ENCODE measurements at places on chromosomes 16 and 17.

DNA sequence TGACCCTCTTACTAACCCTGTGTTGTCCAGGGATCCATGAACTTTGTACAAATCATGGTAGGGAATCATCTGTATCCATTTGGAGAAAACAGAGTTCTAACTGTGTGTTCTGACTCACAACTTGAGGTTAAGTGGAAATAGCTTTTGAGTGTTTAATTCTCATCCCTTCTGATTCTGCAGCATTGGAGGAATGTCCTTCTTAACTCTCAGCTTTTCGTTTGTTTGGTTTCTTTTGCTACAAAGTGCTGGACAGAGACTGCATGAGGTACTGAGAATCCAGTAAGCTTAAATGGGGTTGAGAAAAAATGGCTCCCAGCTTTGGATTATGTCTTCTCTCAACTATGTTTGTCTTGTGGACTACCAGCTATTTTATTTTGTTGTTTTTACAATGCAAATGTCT lies 352.1 kb upstream of the KIF2B start:
- no peak for DNase-seq

DNA sequence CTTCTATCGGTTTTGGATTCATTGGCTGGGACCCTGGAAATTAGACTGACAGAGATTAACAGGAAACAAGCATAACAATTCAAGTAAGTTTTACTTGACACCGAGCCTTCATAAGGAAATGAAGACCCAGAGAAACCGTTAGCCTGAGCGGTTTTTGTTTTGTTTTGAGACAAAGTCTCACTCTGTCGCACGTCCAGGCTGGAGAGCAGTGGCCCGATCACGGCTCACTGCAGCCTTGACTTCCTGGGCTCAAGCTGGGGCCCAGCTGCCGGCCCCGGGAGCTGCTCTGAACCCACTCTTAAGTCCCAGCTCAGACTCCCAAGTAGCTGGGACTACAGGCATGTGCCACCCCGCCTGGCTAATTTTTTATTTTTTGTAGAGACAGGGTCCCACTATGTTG lies 321.3 kb downstream of the SEC14L1 start:
- DNase-seq = peak; percentile 40

DNA sequence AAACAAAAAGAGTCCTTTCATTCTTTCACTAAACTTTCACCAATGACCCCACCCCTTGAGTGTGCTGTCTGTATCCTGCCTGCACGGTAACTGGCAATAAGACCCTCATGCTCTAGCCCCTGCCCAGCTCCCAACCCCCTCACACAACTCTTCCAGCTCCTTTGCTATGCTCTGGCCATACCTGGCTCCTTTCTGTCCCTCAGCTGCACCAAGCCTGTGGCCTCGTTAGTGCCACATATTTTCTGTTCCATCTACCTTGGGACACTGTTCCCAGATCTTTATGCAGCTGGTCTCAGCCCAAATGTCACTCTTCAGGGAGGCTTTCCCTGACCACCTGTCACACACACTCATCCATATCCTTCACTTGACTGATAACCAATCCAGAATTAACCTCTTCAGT lies 47.3 kb downstream of the C16orf82 start:
- no peak for DNase-seq

GRCh38 chr16:78097548-78097947 lies 1.9 kb upstream of the WWOX start:
- DNase-seq = no peak

DNA sequence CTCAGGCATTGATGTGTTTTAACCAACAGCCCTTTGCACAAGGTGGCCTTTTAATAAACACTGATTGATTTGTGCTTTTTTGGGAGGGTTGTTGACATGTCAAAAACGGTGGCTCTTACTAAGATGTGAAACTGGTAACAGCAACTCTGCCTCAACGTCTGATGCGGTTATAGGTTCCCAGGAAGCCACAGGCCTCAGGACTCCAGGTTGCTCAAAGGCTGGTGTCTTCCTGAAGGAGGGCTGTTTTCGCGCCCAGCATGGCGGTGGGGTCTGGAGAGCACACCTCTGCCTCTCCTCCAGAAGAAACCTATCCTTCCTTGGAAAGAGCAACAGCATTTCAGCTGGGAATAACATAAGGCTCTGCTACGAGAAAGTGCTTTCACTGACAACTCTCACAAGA lies 187.5 kb downstream of the IRF8 start:
- no peak for DNase-seq

- peak; percentile 55 for DNase-seq
Measured at GRCh38 chr17:48011405-48012150, 26.0 kb downstream of the COPZ2 start.

GRCh38 chr17:29557739-29558116 lies 9.1 kb downstream of the ABHD15 start:
- no peak for DNase-seq

- DNase-seq = no peak
Measured at GRCh38 chr16:3797473-3797872, 80.1 kb upstream of the TRAP1 start.

DNA sequence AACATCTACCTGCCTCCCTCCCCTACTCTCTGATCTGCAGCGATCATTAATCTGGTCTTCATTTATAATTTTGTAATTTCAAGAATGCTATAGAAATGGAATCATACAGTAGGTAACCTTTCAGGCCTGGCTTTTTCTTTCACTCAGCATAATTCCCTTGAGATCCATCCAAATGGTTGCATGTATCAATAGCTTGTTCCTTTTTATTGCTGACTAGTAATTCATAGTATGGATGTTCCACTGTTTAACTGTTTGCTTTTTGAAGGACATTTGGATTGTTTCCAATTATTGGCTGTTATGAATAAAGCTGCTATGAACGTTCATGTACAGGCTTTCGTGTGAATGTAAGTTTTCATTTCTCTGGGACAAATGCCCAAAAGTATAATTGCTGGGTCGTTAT lies 125.2 kb downstream of the USP31 start:
- no peak for DNase-seq

- DNase-seq = no peak
Measured at GRCh38 chr17:13704333-13704732, 102.6 kb upstream of the HS3ST3A1 start.

GRCh38 chr17:42560246-42560645 lies 1.7 kb upstream of the COASY start:
- DNase-seq = no peak

- peak; percentile 86 for DNase-seq
Measured at GRCh38 chr17:62109378-62109902, 44.4 kb upstream of the MED13 start.

- peak; percentile 14 for DNase-seq
Measured at GRCh38 chr16:84947022-84947421, 64.3 kb downstream of the ZDHHC7 start.

GRCh38 chr16:1492923-1493745 lies at the start of gene TELO2:
Gene TELO2, plus strand, starts transcription at chr16:1493360. Its CDS starts 922 bp downstream, at chr16:1494282.
- DNase-seq = peak; percentile 81

- peak; percentile 65 for DNase-seq
Measured at GRCh38 chr16:81466356-81466980, 21.9 kb downstream of the CMIP start.

- DNase-seq = no peak
Measured at GRCh38 chr16:72104905-72105304, 11.3 kb downstream of the DHX38 start.

- DNase-seq = no peak
Measured at GRCh38 chr17:17860766-17861107, 24.0 kb upstream of the SREBF1 start.

GRCh38 chr17:49501496-49501895 lies 6.4 kb downstream of the NGFR start:
- no peak for DNase-seq

DNA sequence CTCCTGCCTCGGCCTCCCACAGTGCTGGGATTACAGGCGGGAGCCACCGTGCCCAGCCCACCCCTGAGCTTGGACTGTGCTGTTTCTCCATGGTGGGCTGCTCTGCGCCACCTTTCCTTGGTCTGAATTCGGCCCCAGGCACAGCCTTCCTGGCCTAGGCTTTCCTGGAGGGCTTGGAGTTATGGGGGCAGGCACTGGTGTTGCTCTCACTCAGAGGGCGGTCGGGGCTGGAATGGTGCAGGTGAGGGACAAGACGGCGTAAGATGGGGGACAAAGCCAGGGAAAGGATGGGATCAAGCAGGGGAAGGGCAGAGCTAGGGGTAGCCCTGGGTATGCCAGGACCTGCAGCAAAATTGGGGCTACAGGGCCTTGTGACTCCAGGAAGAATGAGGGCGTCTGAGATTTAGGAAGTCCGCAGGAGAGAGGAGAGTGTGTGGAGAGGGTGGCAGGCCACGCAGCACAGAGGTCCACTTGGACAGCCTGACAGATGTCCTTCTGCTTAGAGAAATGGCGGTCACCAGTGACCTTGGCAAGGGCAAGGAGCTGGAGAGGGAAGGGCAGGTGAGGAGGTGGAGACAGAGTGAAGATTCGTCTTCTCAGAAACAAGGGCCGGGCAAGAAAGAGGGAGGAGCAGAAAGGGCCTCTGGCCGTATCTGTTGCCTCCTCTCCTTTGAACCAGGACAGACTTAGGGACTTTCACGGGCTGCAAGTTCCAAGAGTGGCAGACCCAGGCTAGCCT lies 1.6 kb upstream of the ATP6V0C start:
- no peak for DNase-seq

DNA sequence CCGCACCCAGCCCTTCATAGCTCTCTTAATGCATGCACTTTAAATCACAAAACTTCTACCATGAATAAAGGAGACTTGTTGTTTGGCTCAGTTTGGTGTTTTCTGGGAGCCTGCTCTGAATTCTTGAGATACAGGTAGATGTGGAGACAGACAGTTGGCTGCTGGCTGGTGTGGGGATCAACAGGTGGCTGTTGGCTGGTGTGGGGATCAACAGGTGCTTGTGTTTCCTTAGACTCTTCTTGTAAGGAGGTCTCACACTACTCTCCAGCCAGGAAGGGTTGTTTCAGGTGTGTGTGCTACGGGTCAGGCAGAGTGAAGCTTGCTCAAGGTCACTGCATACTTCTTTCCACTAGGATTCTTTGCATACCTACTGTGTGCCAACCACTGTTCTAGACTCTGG lies 265.9 kb downstream of the HS3ST4 start:
- no peak for DNase-seq

GRCh38 chr17:70091696-70092095 lies 16.7 kb downstream of the KCNJ16 start:
- DNase-seq = no peak

GRCh38 chr16:31897283-31897682 lies 23.7 kb downstream of the ZNF267 start:
- no peak for DNase-seq

- DNase-seq = no peak
Measured at GRCh38 chr17:42120161-42120769, 902 bp downstream of the KAT2A start.

DNA sequence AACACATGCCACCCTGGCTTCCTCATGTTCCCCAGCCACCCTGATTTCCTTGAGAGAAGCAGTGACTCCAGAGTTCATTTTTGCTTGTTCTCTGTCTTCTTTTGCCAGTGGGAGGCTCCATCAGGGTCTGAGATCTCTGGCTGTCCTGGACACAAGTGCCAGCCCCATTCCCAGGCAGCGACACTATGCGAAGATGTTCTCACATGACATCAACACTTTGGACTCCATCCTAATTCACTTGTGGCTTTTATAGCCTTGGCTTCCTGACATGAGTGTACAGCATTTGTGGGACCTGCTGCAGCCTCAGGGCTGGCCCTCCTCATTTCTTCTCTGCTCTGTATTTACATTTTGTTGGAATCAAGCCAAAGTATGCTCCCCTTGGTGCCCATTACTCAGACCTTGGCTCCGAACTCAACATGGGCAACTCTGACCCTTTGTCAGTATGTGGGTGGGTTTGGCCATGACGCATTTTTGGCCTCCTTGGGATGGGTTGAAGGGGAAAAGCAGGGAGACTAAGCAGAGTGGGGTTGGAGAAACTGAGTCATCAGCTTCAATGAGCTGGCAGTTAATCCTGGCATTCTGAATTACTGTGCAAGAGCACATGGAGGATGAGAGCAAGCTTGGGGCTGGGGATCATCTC lies 119.0 kb upstream of the EEF2KMT start:
- DNase-seq = no peak

- peak; percentile 5 for DNase-seq
Measured at GRCh38 chr17:59154292-59154720, 680 bp downstream of the SKA2 start.

- peak; percentile 25 for DNase-seq
Measured at GRCh38 chr16:48383877-48384519, 1.2 kb downstream of the SIAH1 start.

- peak; percentile 70 for DNase-seq
Measured at GRCh38 chr17:4833941-4834680, 971 bp downstream of the MINK1 start.

- DNase-seq = no peak
Measured at GRCh38 chr16:13896543-13897182, 23.3 kb upstream of the ERCC4 start.

DNA sequence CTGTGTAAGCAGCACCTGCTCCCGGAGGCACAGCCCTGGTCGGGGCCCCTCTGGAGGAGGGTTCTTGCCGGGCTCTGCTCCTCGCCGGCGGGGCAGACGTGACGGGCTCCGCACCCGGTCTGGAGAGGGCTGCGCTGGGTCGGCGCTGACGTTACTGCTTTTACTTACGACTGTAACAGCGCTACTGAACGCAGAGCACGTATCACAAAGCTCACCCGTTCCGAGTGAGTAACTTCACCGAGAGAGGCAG lies 1.3 kb upstream of the RAB40C start:
- peak; percentile 69 for DNase-seq

GRCh38 chr16:85570213-85570734 lies 42.8 kb upstream of the GSE1 start:
- no peak for DNase-seq

GRCh38 chr16:19875900-19876299 lies 8.7 kb downstream of the GPRC5B start:
- DNase-seq = no peak

DNA sequence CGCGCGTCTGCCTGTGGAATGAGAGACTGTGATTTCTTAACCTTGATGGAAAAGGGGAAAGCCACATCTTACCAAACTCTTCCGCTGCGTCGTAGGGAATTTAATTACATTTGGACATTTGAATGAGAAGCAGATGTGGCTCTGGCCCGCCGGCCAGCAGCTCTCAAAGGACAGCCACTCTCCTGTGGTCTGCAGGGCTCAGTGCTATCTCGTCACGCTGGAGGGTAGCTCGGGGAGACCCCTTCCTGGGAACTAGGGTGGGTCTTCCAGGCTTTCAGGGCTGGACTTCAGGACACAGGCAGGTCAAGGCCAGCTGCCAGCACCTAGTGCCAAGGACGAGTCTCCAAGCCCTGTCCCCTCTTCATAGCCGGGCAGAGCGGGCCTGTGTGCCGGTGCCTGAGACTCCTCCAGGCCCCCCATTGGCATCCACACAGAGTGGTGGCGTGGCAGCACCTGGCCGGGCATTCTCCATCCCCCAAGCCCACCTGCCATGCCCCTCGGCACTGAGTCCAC lies 15.9 kb upstream of the TBX2 start:
- DNase-seq = no peak

DNA sequence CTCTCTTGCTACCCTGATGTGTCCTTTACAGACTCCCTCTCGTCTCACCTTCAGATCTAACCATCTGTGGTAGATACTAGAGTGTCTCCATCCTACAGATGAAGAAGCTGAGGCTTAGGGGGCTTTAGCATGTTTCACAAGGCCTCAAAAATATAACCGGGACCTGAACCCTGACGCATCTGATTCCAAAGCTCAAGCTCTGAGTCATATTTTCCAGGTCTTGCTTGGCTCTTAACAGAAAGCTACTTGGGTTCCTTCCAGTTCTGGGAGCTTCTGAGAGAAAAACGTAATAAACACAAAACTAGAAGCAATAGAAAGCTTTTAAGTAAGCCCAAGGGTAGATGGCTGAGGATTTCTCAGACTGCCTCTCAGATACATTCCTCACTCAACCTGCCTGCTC lies 224.3 kb upstream of the EEF2KMT start:
- no peak for DNase-seq

Data from inflammatory macrophage treated with lipopolysaccharide for 4 hours (primary cell).